CD14-positive monocyte (primary cell): ENCODE measurements at places on chromosomes 1 and 21.

DNA sequence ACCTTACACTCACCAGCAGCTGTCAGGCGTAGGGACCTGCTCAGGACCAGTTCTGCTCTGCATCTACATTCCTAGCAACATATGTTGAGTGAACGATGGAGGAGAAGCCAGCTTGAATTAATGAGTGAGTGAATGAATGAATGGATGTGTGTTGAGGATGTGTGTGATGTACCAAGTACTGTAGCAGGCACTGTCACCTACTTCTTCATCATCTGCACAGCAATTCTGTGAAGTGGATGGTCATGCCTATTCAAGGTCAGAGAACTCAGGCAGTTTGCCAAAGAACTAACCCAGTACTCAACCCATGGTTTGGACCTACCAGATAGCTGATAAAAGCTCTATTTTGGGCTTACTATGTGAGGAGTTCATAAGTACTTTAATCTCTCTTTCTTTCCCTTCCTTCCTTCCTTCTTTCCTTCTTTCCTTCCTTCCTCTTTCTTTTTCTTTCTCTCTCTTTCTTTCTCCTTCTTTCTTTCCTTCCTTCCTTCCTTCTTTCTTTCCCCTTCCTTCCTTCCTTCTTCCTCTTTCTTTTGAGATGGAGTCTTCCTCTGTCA lies 56.9 kb downstream of the ATP1A1 start:
- DNase-seq: no peak

DNA sequence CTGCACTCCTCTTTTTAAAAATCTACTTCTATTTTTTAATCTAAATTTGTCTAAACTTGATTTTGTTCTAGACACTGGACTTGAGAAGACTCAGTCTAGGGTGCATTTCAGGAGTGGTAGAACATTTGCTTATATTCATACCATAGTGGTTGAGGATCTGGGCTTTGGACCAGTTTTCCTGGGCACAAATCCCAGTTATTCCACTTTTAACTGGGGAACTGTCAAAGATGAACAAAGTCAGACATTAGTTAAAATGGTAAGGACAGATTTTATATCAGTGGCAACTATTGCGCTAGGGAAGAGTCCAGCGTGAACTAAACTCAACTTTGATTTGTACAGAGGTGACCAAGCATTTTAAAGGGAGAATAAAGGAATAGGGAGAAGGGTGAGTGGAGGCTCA lies 102.4 kb downstream of the FMN2 start:
- DNase-seq: no peak

GRCh38 chr1:232561381-232561780 lies 68.6 kb downstream of the SIPA1L2 start:
- no peak for DNase-seq

GRCh38 chr1:208100106-208100505 lies 144.1 kb downstream of the PLXNA2 start:
- DNase-seq: no peak

DNA sequence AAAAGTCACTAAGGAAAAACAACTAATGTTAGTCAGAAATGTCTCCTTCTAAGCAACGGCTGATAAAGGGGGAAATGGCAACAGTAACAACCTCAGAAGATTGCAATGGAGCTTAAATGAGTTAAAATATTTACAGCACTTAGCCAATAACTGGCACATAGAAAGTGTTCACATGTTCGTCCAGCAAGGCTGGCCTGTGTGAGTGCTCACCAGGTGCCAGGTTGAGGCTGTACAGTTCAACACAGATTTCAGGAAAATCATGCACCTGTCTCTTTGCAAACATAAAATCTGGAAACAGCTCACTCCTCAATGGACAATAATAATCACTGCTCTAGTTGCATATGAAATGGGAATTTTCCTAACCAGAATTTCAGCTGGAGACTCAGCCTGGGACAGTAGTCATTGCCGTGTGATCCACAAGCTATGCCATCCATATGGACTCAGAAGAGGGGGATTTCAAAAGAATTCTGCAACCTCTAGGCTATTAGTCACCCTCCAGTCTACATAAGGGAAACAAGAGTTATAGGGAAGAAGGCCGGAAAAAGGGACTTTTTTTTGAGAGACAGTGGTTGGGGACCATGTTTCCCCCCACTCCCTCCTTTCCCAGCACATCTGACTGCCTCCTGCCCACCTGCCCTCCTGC lies 68.6 kb downstream of the SYDE2 start:
- DNase-seq: no peak

- DNase-seq: no peak
These were observed 88.7 kb downstream of the ITPKB start for GRCh38 chr1:226650236-226650841.

GRCh38 chr1:226738421-226738994 lies 574 bp downstream of the ITPKB start:
- DNase-seq: peak; percentile 21

- DNase-seq: no peak
These were observed 20.6 kb downstream of the KIRREL1 start for GRCh38 chr1:158013840-158014730.

- no peak for DNase-seq
These were observed 11.0 kb upstream of the CDC42 start for GRCh38 chr1:22041505-22041904.
